NCI-H2171 treated with DMSO at 0.1 percent for 48 hours (cell line): ENCODE measurements at places on chromosomes 1 and 21.

- DNase-seq = no peak
These were observed 8.2 kb upstream of the MAGOH start for GRCh38 chr1:53246261-53247134.

DNA sequence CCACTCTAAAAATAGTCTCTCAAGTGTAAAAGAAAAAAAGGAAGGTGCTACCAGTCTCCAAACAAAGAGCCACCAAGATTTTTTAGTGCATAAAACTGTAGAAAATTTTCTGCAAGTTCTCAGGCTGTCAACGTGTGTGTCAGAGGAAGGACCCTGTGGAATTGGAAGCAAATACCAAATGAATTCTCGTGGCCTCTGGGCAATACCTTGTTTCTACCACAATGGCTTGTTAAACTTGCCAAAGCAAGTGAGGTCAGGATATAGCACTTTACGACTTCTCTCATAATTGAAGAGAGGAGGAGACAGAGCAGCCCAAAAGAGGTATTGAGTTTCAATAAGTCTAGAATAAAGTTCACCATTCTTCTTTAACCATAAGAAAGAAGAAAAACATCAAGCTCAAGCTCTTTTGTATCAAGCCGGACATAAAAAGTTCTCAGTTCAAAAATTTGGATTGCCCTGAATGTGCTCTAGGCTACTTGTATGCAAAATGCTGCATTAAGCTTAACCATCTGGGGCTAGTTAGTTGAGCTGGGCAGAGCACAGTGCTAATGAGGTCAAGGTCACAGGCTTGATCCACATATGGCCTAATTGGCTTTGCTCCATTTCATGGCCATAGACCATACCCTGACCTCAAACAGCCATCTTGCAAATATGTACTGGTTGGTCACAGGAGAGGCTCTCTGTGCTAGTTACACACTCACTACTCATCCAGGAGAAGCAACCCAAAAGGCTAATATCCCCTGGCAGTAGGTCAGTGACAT lies 60.5 kb downstream of the TBX15 start:
- no peak for DNase-seq

DNA sequence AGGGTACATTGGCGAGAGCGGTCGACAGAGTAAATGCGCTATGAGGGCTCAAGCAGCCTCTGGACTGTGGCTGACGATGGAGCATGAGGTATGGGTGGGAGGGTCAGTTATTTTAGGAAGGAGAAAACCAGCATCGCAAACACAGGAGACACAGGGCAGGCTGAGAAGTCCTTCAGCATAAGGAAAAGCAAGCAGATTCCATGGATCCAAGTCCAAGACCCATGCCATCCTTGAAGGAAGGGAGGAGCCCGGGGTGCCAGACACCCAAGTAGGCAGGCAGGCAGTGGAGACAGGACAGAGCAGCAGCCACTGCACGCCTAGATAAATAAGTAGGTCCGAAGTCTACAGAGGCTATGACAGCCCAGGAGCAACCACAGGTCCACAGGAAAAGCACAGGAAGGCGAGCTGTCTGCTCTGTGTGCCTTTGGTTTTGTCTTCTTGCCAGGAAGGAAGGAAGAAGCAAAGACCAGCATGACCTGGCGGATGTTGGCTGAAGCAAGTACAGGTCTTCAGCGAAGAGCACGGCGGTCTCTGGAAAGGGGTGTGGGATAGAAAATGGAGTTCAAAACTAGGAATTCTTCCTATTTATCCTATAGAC lies 76.4 kb upstream of the SLC45A1 start:
- no peak for DNase-seq

- DNase-seq = peak; percentile 48
These were observed 43.4 kb downstream of the RALGPS2 start for GRCh38 chr1:178768423-178768822.

GRCh38 chr1:154758346-154758745 lies 111.7 kb downstream of the KCNN3 start:
- no peak for DNase-seq
